Activated CD4-positive, alpha-beta T cell treated with anti-CD3 and anti-CD28 coated beads, Interleukin-2, amount 50 U/mL, for 24 hours (primary cell): ENCODE measurements at places on chromosomes 16 and 17.

- no peak for DNase-seq
These were observed 117.1 kb downstream of the SEC14L1 start for GRCh38 chr17:77257596-77258458.

DNA sequence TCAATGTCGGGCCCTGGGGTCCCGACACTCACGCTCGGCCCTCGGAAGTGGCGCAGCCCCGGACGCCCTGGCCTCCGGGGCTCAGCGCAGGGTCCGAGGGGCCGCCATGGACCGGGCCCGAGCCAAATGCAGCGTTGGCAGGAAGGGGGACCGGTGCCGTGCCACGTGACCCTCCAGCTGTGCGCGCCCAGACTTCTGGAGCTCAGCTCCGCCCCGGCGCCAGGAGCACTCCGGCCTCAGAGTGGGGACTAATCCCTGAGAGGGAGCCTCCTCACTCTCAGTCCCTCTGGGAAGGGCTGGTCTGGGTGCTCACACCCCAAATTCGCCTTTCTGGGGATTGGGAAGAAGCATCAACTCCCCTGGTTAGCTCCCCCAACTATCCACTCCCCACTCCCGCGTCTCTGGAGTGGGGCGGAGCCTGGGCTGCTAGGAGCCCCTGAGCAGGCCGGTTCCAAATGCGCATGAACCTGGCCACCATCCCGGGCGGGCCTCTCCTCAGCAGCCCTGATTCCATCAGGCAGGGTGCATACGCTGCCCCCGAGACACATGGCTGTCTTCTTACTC is at the start of gene B3GNT9:
B3GNT9 (minus strand) TSS at position 166 of the 564 bp plus-strand sequence. CDS start 513 bp downstream, outside the sequence.
- DNase-seq, result no peak

- DNase-seq, result no peak
These were observed 181.8 kb downstream of the C16orf95 start for GRCh38 chr16:87135246-87136030.

DNA sequence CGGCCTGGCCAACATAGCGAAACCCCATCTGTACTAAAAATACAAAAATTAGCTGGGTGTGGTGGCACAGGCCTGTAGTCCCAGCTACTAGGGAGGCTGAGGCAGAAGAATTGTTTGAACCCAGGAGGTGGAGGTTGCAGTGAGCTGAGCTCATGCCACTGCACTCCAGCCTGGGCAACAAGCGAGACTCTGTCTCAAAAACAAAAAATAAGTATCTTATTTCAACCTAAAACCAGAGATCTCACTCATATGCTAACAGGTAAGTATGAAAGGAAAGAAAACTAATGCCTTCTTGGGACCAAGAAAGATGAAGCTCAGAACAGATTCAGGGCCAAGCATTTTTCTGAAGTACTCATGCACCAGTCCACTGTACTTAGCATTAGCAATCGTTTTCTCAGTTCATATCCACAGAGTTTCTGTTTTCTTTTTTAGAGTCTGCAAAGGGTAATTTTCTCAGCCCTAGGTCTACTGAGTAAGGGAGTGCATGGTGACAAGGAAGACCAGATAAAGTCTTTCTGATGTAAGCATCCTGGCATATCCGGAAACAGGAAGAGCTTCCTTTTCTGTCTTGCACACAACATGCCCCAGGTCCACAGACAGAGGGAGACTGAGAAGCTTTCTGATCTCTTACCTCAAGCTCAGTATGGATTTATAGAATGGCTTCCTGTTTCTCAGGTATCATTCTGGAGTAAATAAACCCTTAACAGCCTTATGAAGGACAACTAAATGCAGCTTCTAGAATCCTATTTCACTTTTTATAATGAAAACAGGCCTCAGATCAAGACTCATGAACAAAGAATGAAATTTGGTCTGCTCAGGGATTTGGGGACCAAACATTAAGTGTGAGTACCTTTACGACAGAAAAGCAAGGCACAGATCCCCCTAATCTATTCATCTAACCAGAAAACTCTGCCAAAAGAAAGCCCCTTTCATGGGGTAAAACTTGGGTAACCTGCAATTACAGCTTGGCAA is 38.7 kb upstream of the FOXJ1 start:
- DNase-seq, result no peak

DNA sequence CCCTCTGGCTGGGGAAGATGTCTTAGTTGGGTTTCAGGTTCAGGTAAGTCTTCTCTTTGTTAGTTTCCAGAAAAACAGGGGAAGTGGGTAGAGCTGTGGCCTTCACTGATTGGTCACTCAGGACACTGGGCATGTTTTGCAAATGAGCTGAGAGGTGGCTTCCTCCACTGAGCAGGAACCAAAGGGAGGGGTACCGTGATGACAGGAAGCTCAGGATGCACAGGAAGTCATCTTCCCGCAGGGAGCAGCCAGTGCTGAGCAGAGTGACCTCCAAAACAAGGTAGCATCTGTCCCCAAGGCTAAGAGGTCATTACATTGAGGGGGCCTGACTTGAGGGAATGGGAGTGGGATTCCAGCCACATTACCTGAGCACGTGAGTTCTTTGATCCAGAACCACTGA is 5.6 kb downstream of the NT5C start:
- no peak for DNase-seq

DNA sequence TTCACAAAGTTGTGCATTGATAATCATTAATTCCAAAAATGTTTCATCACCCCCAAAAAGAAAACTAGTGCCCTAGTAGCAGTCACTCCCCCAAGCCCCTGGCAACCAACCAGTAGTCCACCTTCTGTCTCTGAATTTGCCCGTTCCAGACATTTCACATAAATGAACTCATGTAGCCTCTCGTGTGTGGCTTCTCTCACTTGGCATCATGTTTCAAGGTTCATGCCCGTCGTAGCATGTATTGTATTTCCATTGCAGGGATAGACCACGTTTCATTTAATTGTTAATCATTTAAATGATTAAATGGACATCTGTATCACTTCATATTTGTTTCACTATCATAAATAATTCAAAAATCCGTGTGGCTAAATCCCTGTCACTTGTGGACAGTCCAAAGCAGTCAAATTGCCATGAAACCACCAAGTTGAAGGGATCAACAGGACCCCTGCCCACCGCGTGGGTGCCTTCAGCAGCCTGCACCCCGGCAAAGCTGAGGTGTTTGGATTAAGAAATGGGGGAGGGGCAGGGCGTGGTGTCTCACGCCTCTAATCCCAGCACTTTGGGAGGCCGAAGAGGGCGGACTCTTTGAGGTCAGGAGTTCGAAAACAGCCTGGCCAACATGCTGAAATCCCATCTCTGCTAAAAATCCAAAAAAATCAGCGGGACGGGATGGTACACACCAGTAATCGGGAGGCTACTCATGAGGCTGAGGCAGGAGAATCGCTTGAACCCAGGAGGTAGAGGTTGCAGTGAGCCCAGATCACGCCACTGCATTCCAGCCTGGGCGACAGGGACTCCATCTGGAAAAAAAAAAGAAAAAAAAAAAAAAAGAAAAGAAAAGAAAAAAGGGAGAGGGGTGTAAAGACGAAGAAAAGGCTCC is 8.7 kb upstream of the FLYWCH2 start:
- no peak for DNase-seq

DNA sequence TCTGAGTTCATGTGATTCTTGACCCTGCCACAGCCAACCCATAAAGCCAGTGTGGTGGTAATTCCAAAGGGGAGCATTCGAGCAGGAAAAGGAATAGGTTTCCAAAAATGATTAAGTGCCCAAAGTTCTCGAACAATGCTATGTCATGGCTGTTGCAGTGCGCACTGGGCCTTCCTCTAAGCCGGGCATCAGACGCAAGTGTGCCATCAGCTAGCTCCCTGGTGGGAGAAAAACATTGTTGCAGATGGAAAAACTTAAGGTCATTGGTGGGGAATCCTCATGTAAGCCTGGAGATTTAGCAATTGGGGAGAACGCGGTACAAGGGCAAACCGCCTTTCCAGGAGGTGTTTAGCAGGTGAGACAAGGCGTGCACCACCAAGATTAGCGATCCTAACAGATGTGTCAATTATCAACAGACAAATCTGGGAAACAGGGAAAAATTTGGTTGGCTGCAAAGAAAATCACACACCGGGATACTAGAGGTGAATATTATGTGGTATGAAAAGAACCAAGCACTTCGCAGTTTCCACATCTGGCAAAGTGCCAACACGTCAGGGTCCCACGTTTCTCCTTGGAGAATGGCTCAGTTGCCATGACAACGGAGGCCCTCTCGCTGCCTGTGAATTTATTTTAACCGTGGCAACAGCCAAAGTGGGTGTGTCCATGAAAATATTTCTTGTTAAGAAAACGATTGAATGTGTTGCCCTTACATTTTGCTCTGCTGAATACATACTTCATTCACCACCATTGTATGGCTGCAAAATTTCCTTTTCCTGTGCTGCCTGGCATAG is 118.5 kb upstream of the CACNG5 start:
- no peak for DNase-seq

- no peak for DNase-seq
These were observed 137.4 kb upstream of the TNRC6C start for GRCh38 chr17:77821114-77821513.

DNA sequence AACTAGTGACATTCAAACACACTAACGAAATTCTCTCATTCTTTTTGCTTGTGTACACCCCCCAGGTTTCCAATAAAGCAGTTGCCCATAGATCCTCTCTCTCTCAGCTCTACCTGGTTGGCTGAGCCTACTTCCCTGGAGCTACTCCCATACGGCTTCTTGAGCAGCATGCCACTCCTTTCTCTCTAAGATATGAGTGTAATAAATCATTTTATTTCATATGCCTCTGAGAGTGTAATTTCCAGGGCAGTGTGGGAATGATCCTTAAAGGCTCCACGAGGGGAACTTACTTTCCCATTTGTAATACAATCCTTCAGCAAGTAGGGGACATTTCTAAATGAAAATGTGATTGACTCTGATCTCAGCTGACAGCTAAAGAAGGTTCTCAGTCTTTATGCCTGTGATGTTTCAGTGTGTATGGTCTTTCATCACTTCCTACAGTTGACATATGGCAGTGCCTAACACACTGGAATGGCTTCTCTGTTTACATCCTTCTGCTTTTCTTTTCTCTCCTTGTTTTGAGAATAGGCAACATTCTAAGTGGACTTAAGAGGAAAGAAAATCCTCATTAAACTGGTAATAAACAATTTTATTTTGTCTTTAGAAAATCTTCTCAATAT is 1194.3 kb upstream of the CDH8 start:
- no peak for DNase-seq

GRCh38 chr17:57959929-57960328 is 4.7 kb upstream of the CUEDC1 start:
- no peak for DNase-seq

DNA sequence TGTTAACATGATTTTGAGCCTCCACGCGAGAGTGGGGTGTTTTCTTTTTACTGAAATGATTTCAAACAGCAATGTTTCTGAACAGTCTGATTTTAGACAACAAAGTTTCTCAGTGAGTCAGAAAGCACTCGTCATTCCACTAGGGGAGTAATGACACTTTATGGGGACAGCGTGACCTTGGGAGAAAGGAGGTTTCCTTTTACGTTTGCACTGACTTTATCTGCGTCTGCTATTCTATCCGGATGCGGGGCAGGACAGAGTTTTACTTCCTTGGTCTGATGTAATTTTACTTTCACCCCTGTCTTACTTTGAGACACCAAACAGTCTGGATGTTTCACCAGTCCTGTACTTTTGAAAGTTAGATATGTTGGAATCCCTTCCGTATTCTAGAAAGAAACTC is 20.7 kb downstream of the SLC47A1 start:
- no peak for DNase-seq

DNA sequence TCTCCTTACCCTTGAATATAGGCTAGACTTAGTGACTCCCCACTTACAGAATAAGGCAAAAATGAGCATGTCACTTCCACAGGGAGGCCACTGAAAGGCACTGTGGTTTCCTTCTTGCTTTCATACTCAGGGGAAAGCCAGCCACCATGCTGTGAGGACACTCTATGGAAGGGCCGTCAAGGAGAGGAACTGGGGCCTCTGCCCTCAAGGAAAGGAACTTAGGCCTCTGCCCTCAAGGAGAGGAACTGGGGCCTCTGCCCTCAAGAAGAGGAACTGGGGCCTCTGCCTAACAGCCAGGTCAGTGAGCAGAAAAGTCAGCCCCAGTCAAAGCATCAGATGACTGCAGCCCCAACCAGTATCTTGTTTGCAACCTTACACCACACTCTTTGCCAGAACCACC is 30.1 kb downstream of the VPS35 start:
- DNase-seq, result no peak

DNA sequence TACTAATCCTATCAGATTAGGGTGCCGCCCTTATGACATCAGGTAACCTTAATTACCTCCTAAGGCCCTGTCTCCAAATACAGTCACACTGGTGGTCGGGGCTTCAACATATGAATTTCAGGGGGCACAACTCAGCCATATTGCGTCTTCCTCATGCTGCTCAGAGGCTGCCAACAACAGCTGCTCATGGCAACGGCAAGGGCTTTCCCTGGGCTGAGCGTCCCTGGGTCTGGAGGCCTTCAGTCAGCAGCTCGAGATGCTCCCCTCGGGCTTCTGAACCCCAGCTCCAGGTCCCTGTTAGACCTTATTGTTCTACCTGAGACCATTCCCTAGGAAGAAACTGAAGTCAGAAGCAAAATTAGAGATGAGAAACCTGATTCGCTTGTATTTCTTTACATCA is 157.2 kb downstream of the TMEM132E start:
- no peak for DNase-seq

- no peak for DNase-seq
These were observed 19.0 kb downstream of the CCDC57 start for GRCh38 chr17:82193520-82194220.

- DNase-seq, result no peak
These were observed 177.2 kb downstream of the TMEM132E start for GRCh38 chr17:34756637-34757021.

DNA sequence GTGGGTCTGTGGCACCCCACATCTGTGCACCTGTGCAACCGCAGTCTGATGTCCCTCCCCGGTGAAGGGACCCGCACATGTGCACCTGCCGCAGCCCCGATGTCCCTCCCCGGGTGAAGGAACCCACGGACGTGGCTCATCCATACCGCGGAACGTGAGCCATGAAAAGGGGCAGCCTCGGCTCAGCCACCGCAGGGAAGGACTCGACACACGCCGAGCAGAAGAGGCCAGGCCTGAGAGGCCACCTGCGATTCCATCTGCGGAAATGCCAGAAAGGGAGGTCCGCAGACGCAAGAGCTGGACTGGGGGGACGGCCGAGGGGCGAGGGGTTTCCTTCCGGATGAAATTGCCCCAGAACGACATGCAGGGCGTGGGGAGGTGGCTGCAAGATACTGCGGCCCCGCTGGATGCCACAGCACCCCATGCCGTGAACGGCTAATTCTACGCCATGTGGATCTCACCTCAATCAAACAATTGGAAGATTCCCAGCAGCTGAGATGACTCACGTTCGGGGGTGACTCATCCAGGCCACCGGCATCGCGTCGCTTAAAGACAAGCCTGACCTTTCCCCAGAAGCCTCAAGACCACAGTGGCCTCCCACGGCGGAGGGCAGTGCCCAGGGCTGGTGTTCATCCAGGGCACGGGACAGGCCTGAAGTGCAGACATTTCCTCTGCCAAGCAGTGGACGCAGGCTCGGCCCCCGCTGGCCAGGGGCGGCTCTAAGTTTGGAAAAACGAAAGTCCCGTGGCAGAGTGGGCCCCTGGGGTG is 21.0 kb downstream of the SOX8 start:
- peak; percentile 45 for DNase-seq

- DNase-seq, result no peak
These were observed 12.8 kb downstream of the SPHK1 start for GRCh38 chr17:76397184-76397583.
